ENCODE measurements at places on chromosomes 2 and 18. TPM values are rescaled to one million over a fixed set of nuclear protein-coding genes. Genes with fewer than 3 reads are reported as not detected.
A peak's percentile ranks its signal among the peaks of the same experiment; 100 is the strongest.

Gene CD302
- 24.5 TPM for total RNA-seq

GRCh38 chr2:239396881-239397681, 3.7 kb downstream of the HDAC4 start:
- peak; percentile 64 for DNase-seq

Gene HNMT
- 17.3 TPM for total RNA-seq

Gene PLEK
- 6.1 TPM for total RNA-seq

DNA sequence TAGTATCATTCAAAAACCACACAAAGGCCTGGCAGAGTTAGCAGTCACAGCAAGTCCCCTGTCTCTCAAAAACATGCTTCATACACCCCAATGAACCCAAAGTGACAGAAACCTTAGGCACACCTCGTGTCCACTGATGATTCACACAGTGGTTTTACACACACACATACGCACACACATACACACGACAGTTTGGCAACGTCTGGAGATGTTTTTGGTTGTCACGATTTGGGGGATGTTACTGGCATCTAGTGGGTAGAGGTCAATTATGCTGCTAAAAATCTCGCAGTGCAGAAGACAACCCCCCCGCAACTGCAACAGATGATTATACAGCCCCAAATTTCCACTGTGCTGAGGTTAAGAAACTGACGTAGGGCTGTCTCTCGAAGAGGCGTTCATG, 72.9 kb upstream of the PARD3B start:
- no peak for DNase-seq

Gene TUBB8B
- not detected for total RNA-seq

- no peak for DNase-seq
Measured at GRCh38 chr2:208366215-208367127, 40.1 kb upstream of the PTH2R start.

DNA sequence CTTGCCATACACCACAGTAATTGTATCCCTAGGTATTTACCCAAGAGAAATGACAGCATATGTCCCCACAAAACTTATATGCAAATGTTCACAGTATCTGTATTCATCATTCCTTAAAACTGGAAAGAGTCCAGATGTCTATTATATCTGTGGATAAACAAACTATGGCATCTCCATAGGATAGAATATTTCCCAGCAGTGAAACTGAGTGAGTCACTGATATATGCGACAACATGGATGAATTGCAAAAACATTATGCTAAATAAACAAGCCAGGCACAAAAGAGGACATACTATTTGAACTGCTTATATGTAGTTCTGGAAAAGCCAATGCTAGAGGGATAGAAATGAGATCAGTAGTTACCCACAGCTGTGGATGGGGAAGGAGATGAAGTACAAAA, 359.4 kb upstream of the DSEL start:
- no peak for DNase-seq

Gene KCNJ13
- total RNA-seq = not detected

DNA sequence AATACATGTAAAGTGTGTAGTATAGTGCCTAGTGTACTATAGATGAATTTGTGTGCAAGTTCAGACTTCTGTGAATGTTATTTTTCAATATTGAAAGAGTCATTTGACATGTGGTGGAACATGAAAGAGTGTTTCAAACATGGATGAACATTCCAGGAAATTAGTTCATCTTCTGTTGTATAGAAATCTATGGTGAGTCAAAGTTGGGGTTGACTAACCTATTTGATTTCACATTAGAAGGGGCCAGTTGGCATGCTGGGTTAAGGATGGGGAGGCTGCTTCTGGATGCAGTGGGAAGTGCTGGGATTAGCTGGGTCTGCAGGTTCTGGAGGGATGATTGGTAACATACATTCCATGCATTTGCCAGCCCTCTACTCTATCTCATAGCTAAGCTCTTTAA, 50.6 kb downstream of the LYPD6B start:
- DNase-seq = no peak

- peak; percentile 78 for DNase-seq
Measured at GRCh38 chr2:178072383-178073301, at the start of gene PDE11A. Gene PDE11A (minus strand): TSS chr2:178072777. CDS start chr2:178072437, 340 bp downstream.

DNA sequence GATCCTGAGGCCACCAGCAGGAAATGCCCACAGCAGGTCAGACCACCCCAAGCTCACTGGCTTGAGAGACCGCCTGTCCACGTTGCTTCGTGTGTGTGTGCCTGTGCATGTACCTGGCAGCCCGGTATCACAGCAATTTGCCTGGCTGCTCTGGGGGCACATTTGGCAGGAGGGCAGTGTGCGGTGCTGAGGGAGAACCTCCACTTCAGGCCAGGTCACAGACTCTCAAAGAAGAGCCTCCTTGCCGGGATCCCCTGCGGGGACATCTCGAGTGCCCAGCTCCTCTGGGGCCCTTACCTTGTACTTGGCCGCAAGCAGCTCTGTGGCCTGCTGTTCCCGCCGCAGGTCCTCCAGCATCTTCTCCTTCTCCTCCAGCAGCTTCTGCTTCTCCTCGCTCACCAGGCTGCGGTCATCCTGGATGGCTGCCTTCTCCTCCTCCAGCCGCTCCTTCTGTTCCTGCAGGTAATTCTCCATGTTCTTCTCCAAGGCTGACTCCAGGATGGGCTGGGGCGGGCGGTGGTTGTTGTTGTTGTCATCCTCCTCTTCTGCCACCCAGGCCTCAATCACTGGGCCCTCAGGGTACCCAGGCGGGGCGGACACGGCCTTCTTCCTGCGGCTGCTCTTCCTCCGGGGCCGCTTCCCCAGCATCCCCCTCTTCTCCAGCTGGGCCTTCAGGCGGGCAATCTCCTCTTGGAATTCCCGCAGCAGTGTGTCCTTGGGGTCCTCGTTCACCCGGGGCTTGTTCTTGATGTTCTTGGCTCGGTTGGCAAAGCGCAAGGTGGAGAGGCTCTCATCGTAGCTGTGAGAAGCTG, 2.0 kb downstream of the KIF3C start:
- no peak for DNase-seq

DNA sequence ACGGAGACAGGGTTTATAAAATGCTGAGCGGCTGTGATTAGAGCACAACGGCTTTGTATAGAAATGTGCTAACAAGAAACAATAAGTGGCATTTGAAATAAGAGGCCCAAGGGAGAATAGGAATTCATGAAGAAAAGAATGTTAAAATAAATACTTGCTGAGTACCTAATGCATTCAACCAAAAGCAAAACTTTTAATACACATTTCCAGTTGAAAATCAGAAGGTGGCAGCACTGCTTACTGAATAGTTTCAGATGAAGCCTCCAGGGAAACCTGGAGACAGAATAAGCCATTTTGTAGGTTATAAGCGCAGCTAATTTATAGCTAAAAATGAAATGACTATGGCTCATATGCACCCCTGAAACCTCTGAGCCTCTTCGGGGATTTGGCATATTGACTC, 286.6 kb downstream of the DPP10 start:
- DNase-seq = peak; percentile 11

GRCh38 chr2:148952621-148953020, 77.6 kb downstream of the KIF5C start:
- no peak for DNase-seq

DNA sequence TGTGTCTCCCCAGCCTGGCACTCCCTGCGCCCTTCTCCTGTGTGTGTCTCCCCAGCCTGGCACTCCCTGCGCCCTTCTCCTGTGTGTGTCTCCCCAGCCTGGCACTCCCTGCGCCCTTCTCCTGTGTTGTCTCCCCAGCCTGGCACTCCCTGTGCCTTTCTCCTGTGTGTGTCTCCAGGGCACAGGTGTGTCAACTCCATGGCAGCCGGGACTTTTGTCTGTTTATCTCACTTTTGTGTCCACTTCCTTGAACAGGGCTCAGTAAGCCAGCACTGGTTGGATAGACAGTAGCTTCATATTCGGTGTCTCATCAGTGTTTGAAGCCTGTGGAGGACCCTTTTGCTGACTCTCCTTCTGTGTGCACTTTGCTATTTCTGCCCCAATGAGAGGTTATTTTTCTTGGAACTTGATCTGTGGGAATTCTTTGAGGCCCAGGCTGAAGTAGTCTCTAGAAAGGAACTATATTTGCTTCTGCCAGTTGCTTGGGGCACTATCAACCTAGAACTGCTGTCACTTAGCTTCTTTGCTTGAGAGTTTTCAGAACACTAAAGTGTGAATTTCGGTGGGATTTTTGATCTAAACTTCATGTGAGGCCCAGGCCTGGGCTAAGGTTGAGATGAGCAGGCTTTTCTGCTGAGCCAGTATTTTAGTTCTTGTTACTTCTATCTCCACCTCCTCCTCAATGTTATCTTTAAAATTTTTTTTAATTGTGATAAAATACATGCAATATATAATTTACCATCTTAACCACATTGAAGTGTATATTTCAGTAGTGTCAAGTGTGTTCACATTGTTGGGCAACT, 8.3 kb upstream of the ASB1 start:
- peak; percentile 64 for DNase-seq

- DNase-seq = no peak
Measured at GRCh38 chr18:79275992-79276391, 119.7 kb upstream of the NFATC1 start.

GRCh38 chr2:156215656-156216055, 116.9 kb downstream of the NR4A2 start:
- no peak for DNase-seq

GRCh38 chr2:152620208-152620607, 97.1 kb downstream of the PRPF40A start:
- DNase-seq = peak; percentile 65

Gene EFR3B
- 6.1 TPM for total RNA-seq

- DNase-seq = no peak
Measured at GRCh38 chr18:44988821-44989587, 308.3 kb downstream of the SETBP1 start.

DNA sequence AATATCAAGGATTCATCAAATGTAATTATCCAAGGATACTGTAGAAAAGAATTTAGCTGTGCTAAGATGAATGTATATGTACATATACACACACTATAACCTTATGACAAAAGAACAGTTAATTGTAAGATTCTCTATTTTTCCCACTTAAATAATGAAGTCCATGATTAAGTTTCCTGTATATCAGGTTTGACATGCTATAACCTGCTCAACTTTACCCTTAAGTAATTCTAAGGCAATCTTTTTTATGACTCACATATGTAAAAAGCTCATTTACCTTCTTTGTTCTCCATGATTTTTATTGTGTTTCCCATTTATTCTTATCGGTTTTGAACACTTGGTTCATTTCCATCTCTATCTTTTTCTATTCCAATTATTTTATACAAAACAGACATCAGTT, 1213.1 kb upstream of the SLC39A10 start:
- DNase-seq = no peak
